ENCODE measurements at places on chromosomes 2 and 18. TPM values are rescaled to one million over a fixed set of nuclear protein-coding genes. Genes with fewer than 3 reads are reported as not detected.

- DNase-seq: no peak
- peaks cover 8% of the 10 kb centered on the region for H3K4me1 ChIP-seq
- no peak overlapping the region for H3K27ac ChIP-seq
These were observed 70.9 kb upstream of the SPTBN1 start for GRCh38 chr2:54385271-54385670.

DNA sequence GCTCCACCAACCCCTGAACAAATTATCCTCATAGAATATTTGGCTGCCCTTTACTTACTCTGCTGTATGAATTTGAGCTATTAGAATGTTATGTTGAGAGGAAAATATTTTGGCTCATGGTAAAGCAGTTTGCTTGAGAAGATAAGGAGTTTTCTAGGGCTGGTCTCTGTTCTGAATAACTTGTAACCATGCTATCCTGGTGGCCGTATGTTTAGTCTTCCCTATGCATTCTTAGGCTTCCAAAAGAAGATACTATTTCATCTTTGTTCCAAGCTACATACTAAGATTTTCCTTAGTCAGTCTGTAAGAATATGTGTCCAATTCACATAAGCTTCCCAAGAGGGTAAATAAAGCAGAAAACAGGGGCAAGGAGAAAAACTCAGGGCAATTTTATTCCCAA is 1105.1 kb upstream of the PIK3C3 start:
- H3K4me1 ChIP-seq: peaks cover 1% of the 10 kb centered on the region
- H3K27me3 ChIP-seq: no peaks in the 10 kb centered on the region
- H3K4me3 ChIP-seq: no peak overlapping the region
- no peak overlapping the region for H3K27ac ChIP-seq
- H3K36me3 ChIP-seq: no peaks in the 10 kb centered on the region

DNA sequence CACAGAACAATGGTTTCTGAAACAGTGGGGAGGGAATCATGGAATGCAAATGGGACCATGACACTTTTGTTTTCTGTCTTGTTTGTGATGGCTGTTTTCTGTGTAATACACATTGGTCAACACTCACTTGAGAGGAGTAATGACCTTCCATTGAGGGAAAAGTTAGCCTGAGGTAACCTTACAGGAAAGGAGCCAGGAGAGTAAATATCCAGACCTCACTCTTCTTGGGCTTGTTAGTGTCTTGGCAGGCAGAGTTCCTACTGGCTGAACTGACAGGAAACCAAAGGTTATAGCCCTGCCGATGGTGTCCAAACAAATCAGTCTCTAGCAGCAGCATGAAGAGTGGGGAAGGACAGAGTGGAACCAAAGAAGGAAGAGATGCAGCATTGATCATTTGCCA is 17.2 kb upstream of the RPRM start:
- H3K27ac ChIP-seq: no peak overlapping the region
- no peaks in the 10 kb centered on the region for H3K27me3 ChIP-seq
- no peak for DNase-seq
- H3K36me3 ChIP-seq: no peaks in the 10 kb centered on the region
- no peak overlapping the region for H3K4me3 ChIP-seq
- H3K4me1 ChIP-seq: no peaks in the 10 kb centered on the region

- no peaks in the 10 kb centered on the region for H3K27me3 ChIP-seq
- H3K36me3 ChIP-seq: no peaks in the 10 kb centered on the region
- H3K4me1 ChIP-seq: no peaks in the 10 kb centered on the region
- H3K4me3 ChIP-seq: no peak overlapping the region
- DNase-seq: no peak
- no peak overlapping the region for H3K27ac ChIP-seq
These were observed 172.1 kb downstream of the UPP2 start for GRCh38 chr2:158273791-158274190.

GRCh38 chr2:47838686-47839085 is 55.7 kb downstream of the MSH6 start:
- H3K27ac ChIP-seq: no peak overlapping the region
- H3K36me3 ChIP-seq: peaks cover 49% of the 10 kb centered on the region
- H3K4me1 ChIP-seq: no peaks in the 10 kb centered on the region
- no peak overlapping the region for H3K4me3 ChIP-seq
- DNase-seq: no peak

DNA sequence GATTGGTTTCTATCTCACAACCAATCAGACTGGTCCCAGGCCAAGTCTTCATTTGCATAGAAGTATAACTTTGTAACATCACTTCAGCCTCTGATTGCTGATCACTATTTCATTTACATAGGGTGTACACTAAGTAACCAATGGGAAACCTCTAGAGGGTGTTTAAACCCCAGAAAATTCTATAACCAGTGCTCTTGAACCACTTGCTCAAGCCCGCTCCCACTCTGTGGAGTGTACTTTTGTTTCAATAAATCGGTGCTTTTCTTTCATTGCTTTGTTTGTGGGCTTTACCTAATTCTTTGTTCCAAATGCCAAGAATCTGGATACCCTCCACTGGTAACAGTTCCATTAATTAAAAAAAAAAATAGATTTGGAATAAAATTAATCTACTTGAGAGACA is 77.0 kb downstream of the TMEFF2 start:
- H3K36me3 ChIP-seq: no peaks in the 10 kb centered on the region
- no peaks in the 10 kb centered on the region for H3K4me1 ChIP-seq
- DNase-seq: no peak

DNA sequence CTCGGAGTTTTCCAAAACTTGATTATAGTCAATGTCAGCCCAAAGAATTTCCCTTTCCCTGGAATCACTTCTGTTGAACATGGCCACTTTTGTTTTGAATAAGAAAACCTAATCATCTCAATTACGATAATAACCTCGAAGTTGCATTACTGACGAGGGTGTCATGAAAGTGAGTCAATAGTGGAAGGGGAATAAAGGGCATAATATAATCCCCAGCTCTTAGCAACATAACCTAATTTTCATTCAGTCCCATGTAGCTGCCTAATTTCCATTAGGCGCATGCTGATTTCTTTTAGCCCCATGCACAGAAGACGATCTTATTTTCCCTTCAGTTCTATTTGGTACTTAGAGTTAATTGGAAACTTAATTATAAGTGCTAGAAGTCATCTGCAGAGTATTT is 51.1 kb upstream of the RAPH1 start:
- no peaks in the 10 kb centered on the region for H3K36me3 ChIP-seq
- H3K4me1 ChIP-seq: peaks cover under 1% of the 10 kb centered on the region
- DNase-seq: no peak

- DNase-seq: peak; percentile 3
- H3K27me3 ChIP-seq: no peaks in the 10 kb centered on the region
- no peaks in the 10 kb centered on the region for H3K36me3 ChIP-seq
- H3K4me3 ChIP-seq: no peak overlapping the region
- no peak overlapping the region for H3K27ac ChIP-seq
These were observed 385.3 kb downstream of the RBM43 start for GRCh38 chr2:150876251-150876950.

- no peak overlapping the region for H3K4me3 ChIP-seq
- no peaks in the 10 kb centered on the region for H3K27me3 ChIP-seq
These were observed 137.1 kb downstream of the MCFD2 start for GRCh38 chr2:46778511-46778910.

- DNase-seq: no peak
- no peak within 1 kb of the TSS for H3K4me3 ChIP-seq
- no peak within 1 kb of the TSS for H3K27ac ChIP-seq
- no peaks in the 10 kb centered on the region for H3K36me3 ChIP-seq
These were observed at the start of gene OR6B3 for GRCh38 chr2:240053173-240054155. Gene OR6B3 (minus strand): TSS chr2:240053521.

GRCh38 chr2:218418321-218418716 is 604 bp upstream of the VIL1 start:
- no peak overlapping the region for H3K27ac ChIP-seq
- no peaks in the 10 kb centered on the region for H3K36me3 ChIP-seq
- H3K4me3 ChIP-seq: no peak overlapping the region
- H3K27me3 ChIP-seq: no peaks in the 10 kb centered on the region
- no peaks in the 10 kb centered on the region for H3K4me1 ChIP-seq

GRCh38 chr2:154952346-154952980 is 254.0 kb downstream of the KCNJ3 start:
- no peak overlapping the region for H3K27ac ChIP-seq
- DNase-seq: peak; percentile 64

GRCh38 chr18:69838620-69839411 is 108.9 kb downstream of the CD226 start:
- no peak overlapping the region for H3K27ac ChIP-seq
- H3K36me3 ChIP-seq: no peaks in the 10 kb centered on the region
- DNase-seq: peak; percentile 12
- no peaks in the 10 kb centered on the region for H3K27me3 ChIP-seq
- H3K4me3 ChIP-seq: no peak overlapping the region

GRCh38 chr2:127649100-127649611 is 3.2 kb downstream of the GPR17 start:
- no peak overlapping the region for H3K4me3 ChIP-seq
- H3K27me3 ChIP-seq: no peaks in the 10 kb centered on the region
- H3K36me3 ChIP-seq: no peaks in the 10 kb centered on the region
- DNase-seq: no peak
- H3K4me1 ChIP-seq: peaks cover 8% of the 10 kb centered on the region

GRCh38 chr2:181992776-181993175 is 7.1 kb downstream of the PPP1R1C start:
- H3K27ac ChIP-seq: no peak overlapping the region
- H3K36me3 ChIP-seq: no peaks in the 10 kb centered on the region
- H3K27me3 ChIP-seq: no peaks in the 10 kb centered on the region

DNA sequence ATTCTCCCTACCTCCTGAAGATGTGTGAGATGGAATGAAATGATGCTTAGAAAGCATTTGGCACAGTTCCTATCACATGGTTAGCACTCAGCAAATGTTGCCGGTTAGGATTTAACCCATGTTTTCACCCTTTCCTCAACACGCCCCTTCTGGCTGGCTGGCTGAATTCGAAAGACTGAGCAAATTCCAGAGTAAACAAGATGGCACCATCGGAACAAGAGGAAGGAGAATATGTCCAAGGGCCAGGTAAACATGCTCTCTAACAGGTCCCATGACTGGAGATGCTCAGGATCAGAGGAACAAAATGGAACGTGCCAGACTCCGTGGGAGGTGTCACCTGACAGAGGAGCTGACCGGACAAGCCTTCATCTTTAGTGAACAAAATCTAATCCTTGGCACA is 145.6 kb downstream of the ANKRD44 start:
- no peak overlapping the region for H3K27ac ChIP-seq
- H3K4me1 ChIP-seq: peaks cover 5% of the 10 kb centered on the region
- no peak overlapping the region for H3K4me3 ChIP-seq

DNA sequence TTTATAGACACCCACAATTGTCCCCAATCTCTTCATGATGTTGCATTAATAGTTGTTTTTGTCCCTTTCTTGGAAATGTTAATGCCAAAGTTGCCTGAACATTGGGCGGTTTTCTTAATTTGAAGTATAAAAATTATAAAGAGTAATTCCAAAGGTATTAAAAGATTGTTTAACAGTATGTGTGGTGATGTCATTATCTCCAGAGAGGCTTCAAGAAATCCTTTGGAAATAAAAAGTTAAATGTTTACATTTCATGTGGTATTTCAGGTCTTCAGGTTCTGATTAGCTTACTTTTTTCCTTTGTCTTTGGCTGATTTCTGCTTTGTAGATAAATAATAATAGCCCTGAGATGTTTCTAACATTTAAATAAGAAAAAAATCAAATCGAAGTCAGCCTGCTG is 29.3 kb upstream of the NOSTRIN start:
- no peaks in the 10 kb centered on the region for H3K27me3 ChIP-seq
- H3K27ac ChIP-seq: no peak overlapping the region
- peaks cover 10% of the 10 kb centered on the region for H3K36me3 ChIP-seq

DNA sequence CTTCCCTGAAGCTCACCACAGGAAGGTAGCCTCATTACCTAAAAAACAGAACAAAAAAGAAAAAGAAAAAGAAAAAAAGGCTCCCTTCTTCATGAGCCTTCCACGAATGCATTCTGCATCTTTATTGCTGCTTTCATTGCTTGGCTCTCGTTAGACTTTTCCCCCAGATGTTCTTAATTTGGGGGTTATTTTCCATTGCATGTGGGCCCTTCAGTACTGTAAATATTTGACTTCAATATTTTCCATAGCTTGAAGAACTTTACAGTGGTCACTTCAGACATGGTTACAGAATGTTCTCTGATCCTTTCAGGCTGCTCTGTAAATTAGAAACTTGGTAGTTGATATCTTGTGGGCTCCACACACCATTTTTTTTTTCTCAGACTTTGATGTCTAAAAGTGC is 65.6 kb upstream of the COPS8 start:
- no peaks in the 10 kb centered on the region for H3K36me3 ChIP-seq
- H3K4me3 ChIP-seq: no peak overlapping the region
- H3K27ac ChIP-seq: no peak overlapping the region
- H3K4me1 ChIP-seq: no peaks in the 10 kb centered on the region

- H3K27ac ChIP-seq: no peak overlapping the region
- H3K36me3 ChIP-seq: no peaks in the 10 kb centered on the region
- DNase-seq: no peak
- H3K27me3 ChIP-seq: no peaks in the 10 kb centered on the region
These were observed 288.9 kb downstream of the RDH14 start for GRCh38 chr2:18271370-18272147.

DNA sequence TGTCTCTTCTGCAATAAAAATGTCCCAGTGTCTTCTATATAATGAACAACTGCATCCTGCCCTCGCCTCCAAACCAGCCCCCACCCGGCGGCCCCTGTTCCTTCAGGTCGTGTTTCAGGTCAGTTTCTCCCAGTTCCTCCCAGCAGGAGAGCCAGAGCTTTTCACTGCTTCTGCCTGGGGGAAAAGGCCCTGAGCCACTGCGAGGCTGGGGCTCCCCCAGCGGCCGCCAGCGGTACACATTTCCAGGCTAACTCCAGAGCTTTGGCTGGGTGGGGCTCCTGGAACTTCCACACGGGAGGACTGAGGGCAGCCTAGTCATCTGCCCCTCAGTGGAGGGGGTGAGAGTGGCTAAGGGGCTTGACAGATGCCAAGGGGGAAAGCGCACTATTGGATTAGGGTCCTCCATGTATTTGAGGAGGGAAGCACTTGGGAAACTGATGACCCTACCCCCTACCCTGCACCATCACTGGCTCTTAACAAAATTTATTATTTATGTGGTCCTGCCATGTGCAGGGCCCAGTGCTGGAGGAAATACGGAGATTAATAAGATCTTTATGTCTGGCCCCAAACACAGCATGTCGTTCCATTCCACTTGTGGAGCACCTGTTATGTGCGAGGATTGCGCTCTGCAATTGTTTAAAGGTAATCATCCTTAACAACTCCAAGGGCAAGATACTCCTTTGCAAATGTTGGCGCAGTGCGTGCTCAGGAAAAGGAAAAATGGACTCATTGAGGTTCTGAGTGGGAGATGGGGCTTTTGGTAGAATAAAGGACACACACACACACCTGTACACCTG is 17.3 kb upstream of the CYS1 start:
- no peaks in the 10 kb centered on the region for H3K36me3 ChIP-seq
- H3K4me3 ChIP-seq: no peak overlapping the region
- no peaks in the 10 kb centered on the region for H3K27me3 ChIP-seq

The OTOS gene
- total RNA-seq: not detected

The CHPF gene
- 27.7 TPM for total RNA-seq

The RGPD8 gene
- total RNA-seq: 11.1 TPM

The GCG gene
- not detected for total RNA-seq

The THSD7B gene
- total RNA-seq: 1.2 TPM

The IL36B gene
- not detected for total RNA-seq

The RSAD2 gene
- not detected for total RNA-seq

The SOX11 gene
- total RNA-seq: 176 TPM

The SIX3 gene
- 28.8 TPM for total RNA-seq

The SNED1 gene
- total RNA-seq: 0.11 TPM

The OSR1 gene
- not detected for total RNA-seq

All from neural progenitor cell (in vitro differentiated cells).